ENCODE measurements at places on chromosomes 3 and 15.
A peak's percentile ranks its signal among the peaks of the same experiment; 100 is the strongest.

GRCh38 chr15:27438403-27439375 lies 467.7 kb downstream of the GABRG3 start:
- DNase-seq, result no peak

DNA sequence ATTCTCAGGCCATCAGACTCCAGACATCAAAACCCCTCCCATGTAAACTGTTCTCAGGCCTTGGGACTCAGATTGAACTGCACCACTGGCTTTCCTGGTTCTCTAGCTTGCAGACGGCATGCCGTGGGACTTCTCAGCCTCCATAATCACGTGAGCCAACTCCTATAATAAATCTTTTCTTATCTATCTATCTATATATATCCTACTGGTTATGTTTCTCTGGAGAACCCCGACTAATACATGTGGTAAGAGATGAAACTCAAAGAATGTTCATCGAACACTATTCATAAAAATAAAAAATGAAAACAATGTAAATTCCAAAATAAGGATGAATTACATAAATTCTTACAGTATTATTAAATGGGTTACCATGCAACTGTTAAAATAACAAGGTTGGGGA lies 84.5 kb upstream of the NTRK3 start:
- no peak for DNase-seq

- peak; percentile 19 for DNase-seq
Measured at GRCh38 chr3:10941972-10942371, 50.6 kb upstream of the SLC6A1 start.

DNA sequence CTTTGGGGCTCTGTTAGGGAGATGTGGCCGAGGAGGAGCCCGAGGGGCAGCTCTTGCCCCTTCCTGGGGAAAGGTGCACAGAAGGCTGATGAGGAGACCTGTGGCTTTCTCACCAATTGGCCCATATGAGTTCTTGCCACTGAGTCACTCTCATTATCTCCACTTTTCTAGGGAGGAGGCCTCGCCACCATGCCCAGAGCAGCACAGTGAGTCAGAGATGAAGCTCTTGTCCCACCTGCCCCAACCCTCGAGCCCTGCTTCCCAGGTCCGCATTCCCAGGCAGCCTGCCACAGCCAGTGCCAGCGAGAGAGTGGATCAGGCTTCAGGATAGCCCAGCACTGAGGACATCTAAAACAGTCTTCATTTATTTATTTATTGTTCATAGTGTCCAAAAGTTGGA lies 53.5 kb downstream of the AMOTL2 start:
- no peak for DNase-seq

- no peak for DNase-seq
Measured at GRCh38 chr3:71585887-71586809, 2.6 kb upstream of the FOXP1 start.

- DNase-seq, result no peak
Measured at GRCh38 chr15:78750566-78750965, 60.7 kb downstream of the ADAMTS7 start.

GRCh38 chr3:46962990-46963389 lies 13.6 kb downstream of the CCDC12 start:
- DNase-seq, result no peak

DNA sequence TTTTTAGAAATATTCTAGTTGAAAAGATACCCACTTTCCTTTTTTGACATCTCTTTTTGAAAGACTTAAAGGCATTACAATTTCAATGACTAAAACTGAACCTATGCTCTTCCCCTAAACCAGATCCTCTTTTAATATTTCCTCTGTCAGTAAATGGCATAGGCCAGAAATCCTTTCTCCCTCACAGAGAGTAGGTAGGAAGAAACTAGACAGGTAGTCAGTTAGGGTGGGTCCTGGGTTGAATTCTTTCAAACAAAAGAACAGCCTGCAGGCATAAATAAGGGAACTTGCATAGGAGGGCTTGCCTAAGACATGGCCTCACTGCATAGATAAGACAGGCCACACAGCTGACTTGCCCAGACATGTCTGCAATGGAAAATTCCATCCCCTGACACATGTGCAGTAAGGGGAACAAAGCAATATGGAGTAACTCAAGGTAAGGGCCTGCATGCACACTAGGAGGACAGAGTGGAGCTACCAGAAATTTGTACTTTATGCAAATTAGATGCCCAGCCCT lies 23.1 kb downstream of the PLSCR5 start:
- no peak for DNase-seq

- DNase-seq, result no peak
Measured at GRCh38 chr3:19662486-19662885, 271.5 kb downstream of the EFHB start.

DNA sequence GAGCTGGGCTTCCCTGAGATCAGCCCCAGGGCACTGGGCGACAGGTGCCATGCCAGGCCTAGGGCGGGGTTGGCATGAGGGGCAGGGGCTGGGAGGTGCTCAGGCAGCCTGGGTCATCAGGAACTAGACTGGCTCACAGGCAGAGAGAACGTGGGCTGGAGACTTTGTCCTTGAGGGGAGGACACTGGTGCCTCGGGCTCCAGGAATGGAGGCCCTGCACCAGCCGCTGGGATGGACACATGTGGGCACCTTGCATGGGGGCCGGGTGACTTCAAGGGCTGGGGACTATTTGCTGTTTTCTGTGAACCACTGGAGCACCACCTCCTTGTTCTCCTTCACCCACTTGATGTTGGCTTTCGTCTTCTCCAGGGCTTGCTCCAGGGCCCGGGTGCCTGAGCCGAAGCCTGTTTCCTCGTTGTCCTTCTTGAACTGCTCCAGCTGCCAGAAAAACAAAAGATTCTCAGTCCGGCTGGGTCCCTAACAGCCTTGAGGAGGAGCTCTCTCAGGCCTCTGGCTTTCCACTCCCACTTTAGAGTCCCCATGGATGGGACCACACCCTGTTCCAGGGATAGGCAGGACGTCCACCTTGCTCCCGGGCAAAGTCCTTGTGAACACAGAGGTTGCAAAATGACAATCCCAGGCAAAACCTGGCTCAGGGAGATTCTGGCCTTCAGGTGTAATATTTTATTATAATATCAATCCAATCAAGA lies 9.1 kb downstream of the MESP2 start:
- DNase-seq, result no peak

- no peak for DNase-seq
Measured at GRCh38 chr3:111998636-111999483, at the start of gene TAGLN3. Gene TAGLN3, plus strand, starts transcription at chr3:111998922. Its CDS starts 501 bp downstream, at chr3:111999423.

DNA sequence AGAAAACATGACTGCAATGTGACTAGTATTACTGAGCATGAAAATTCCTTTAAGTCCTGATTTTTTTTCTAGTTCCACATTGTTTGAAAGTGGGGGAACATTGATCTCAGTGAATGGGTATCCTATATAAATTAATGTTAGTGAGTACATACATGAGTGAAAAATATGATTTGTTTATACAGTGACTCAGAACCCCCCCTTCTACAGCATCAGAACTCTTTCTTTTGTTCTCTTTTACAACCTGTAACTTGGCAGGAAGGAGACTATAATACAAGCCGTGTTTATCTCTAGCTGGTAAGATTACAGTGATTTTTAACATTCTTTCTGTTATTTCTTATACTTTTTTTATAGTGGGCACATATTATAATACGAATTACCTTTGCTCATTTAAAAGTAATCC lies 384.7 kb downstream of the PDCD6IP start:
- DNase-seq, result no peak

- DNase-seq, result no peak
Measured at GRCh38 chr3:12884790-12885582, 43.6 kb upstream of the RPL32 start.

DNA sequence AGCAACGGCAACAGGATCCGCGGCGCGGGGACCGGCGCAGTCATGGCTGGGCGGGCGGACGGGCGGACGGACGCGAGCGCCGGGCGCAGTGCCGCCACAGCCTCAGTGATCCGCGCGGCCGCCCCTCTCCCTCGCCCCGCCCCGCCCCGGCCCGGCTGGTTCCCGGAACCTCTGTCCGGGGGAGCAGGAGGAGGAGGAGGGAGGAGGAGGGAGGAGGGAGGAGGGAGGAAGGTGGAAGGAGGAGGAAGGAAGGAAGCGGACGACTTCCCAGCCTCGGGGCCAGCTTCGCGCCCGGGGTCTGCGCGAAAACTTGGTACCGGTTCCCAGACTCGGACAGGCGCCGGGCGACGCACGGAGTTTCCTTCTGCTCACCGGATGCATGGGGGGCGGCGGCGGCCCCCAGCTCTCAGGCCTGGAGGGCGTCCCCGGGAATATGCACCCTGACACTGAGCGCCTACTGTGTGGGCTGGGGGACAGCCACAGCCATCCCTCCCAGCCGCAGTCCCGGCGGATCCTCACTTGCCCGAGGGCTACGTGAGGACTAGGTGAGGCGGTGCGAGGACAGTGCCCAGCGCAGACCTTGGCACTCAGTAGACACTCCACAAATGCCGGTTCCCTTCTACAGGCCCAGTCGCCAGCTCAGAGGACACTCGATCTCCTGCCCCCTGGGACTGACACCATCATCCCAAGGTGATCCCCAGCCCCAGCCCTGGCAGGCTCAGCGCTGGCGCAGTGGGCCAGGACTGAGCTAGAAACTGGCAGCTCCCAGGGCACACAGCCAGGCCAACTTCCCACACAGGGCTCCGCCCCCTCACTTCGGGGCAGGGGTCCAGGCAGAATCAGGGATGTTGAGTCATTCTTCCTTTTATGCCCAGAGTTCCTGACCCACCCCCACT lies at the start of gene SHISA5:
Gene SHISA5 (minus strand): TSS at position 124 of the 896 bp plus-strand sequence. CDS start 80 bp downstream, at position 44.
- no peak for DNase-seq

DNA sequence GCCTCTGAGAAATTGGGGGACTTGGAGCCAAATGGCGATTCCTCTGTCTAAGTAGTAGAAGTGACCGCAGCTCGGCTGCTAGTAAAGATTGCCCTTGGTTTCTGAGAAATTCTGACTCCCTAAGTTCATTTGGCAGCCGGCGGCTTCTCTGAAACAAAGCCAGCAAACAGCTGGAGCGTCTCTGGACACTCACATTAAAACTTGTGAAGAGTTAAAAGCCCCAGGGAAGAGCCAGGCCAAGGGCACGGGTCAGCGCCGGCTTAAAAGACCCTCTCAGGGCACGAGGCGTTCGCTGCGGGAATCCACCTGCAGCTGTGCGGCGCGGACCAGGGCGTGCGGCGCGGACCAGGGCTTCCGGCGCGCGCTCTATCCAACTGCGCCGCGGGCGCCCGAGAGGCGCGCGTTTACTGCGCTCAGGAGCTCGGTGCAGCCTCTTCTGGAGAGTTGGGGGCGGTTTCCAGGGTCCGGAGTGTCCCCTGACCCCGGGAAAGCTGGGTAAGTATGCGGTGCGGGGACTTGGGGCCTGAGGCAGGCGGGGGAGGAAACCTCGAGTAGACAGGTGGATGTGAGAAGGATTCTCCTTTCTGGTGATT lies at the start of gene COL6A5:
Gene COL6A5 (plus strand): TSS at position 186 of the 593 bp plus-strand sequence. CDS start 27,967 bp downstream, outside the sequence.
- no peak for DNase-seq

GRCh38 chr3:66498687-66499621 lies 1.9 kb downstream of the LRIG1 start:
- DNase-seq, result no peak

DNA sequence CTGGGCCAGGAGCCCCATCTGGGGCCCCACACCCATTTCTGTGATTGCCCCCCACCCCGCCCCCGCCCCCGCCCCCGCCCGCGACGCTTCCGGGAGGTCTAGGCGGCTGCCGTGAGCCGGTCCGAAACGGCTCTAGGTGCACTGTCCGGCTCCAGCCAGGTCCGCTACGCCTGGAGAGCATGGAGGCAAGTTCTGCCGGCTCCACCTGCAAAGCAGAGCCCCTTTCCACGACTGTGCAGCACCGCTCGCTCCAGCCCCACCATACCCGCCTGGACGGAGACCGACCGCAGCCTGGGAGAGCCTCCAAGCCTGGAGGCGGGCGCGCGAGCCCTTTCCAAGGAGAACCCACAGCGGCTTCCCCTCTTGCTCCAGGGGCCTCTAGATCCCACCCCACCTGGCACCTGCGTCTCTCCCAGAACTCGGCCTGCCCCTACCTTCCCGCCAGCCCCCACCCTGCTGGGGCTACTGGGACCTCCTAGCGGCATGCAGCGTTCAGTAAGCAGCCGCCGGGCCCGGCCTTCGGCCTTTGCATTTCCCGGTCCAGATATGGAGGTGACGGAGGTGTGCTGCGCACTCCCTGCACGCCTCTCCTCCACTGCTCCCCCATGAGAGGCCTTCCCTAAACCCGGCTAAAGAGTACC lies 66.2 kb downstream of the KLF13 start:
- no peak for DNase-seq

DNA sequence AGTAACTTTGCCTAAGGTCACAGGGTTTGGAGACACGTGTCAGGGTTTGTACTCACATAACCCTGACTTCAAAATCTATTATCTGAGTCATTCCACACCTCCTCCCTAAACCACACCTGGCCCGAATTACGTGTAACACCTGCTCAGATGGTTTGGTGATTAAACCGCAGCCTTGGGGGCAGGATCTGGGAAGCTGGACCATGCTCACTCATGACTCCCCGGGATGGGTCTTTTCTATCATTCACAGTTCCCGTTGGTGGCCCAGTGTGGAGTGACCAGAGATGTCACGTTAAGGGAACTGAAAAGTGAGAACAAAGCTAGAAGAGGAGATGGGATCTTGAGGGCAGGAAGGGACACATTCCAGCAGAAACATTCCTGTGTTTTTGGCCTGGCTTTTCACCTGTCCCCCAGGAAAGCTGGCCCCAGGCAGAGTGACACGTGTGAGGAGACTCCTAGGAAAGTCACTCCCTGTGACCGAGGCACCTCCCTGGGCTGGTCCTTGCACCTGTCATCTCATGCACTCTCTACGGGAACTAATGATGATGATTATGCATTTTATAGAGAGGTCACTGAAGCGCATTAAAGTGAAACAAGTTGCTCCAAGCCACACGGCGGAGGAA lies 75.4 kb upstream of the POMGNT2 start:
- peak; percentile 54 for DNase-seq

GRCh38 chr15:50909010-50909317 lies 481 bp downstream of the AP4E1 start:
- DNase-seq, result no peak

DNA sequence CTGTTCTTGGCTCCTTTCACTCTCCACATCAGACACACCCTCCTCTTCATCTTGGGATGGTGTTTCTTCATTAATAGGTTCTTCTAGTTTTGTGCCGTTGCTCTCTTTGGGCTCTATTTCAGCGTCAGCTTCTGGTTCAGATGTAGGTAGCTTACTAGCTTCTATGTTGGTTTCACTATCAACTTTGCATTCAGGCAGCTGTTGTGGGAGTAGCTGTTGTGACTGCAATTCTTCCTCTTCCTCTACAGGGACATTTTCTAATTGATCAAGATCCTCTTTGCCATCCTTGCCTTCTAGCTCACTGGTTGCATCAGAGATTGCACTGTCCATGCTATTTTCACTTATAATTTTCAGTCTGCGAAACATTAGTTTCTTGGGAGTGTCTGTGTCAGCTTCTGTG lies 80.1 kb downstream of the SETD2 start:
- DNase-seq, result no peak

- no peak for DNase-seq
Measured at GRCh38 chr3:149042789-149043386, 43.4 kb downstream of the HLTF start.

- DNase-seq, result no peak
Measured at GRCh38 chr15:65305776-65306175, 1.3 kb downstream of the RNU5B-1 start.

GRCh38 chr3:94360987-94361386 lies 298.1 kb downstream of the NSUN3 start:
- DNase-seq, result no peak

Data from NK-92 treated with Interleukin-12 subunit alpha and Interleukin-12 subunit beta, amount 100 ng/mL, for 24 hours (cell line).